ENCODE measurements at places on chromosomes 1 and 21.

DNA sequence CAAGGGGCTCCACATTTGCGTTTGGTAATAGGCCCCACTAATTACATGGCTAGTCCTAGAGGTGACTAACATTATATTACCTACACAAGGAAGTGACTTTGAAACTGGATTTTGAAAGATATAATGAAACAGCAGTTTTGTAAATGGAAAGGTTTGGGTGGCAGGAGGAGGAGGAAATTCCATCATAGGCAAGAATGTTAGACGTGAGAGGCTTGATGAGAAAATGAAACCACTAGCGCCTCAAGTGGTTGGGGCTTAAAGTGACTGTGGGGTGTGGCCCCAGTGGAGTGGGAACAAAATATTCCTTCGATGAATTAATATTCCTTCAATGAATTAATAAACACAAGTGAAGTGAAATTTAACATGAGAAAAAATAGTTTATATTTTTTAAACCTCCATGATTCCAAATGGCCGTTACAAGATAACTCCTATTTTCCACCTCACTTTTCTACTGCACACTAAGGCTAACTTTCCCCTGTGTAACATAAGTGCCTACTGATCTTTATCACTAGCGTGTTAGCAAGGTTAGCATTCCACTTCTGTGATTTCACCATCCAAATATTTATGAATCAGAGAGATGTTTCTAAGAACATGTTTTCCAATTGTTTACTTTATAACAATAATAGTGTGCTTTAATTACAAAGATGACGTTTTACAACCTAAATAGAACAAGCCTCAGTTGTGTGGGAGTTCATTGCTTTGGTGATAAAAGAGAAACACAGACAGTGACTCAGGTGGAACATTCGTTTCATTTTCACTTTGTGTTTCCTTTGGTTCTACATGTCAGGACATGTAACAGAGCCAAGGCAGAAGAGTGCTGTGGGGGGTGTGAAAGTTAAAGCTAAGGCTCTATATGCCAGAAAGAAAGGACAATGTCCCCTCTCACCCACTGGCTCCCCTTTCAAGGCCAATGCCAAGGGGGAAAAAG lies 12.5 kb upstream of the ATF3 start:
- DNase-seq, result no peak

GRCh38 chr1:3297756-3298155 lies 156.7 kb upstream of the ARHGEF16 start:
- DNase-seq, result no peak

DNA sequence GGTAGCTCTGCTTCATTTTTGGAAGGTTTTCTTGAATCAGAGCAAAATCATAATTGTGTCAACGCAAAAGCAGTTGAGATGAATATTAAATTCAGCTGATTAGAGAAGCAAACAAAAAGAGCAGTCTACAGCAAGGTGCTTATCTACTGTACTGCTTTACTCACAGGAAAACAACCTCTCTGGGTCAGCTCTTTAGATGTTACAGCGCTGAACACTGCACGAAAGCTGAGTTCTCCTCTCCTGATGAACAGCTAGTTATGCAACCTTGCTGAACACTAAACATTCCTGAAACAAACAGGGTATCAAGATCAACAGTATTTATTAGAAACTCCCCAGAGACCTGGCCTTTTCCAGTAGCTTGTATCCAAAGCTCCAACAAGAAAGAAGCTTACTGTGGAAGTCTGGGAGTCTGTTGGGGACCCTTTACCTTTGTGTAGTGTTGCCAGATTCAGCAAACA lies 41.3 kb downstream of the TBCE start:
- DNase-seq, result peak; percentile 20

- no peak for DNase-seq
These were observed 12.1 kb upstream of the SELENBP1 start for GRCh38 chr1:151384584-151384983.

DNA sequence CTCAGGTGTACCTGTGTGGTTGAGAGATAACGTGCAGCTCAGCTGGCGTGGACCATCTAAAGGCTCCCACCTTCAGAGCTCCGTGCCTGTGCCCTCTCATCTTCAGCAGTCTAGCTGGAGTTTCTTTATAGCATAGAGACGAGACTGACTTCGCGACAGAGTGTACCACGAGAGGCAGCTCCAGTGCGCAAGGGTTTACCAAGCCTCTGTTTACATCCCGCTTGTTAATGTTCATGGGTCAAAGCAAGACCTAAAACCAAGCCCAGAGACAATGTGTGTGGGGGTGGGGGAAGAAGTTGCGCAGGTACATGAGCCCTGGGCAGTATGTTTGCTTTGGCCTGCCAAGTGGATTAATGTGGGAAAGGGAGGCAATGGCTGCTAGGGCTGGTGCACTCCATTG lies 15.6 kb downstream of the RHOU start:
- DNase-seq, result no peak

GRCh38 chr1:33470495-33471012 lies 1.9 kb upstream of the ZSCAN20 start:
- peak; percentile 66 for DNase-seq

DNA sequence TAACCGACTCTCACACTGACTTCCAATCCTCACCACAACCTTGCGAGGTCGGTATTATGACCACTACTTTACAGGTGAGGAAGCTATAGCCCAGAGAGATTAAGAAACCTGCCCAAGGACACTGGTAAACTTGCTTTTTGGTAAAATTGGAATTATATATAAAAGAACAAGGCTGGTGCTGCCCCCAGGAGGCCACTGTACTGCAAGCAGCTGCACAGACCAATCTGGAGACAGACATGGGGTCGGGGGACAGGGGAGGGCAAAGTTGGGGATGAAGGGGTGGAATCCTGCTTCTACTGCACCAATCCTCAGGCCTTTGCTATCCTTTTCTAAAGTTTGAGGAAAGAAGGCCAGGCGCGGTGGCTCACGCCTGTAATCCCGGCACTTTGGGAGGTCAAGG lies 280.8 kb downstream of the SPATA17 start:
- DNase-seq, result no peak

Measured in activated CD8-positive, alpha-beta memory T cell treated with anti-CD3 and anti-CD28 coated beads, Interleukin-2, amount 50 U/mL, for 48 hours (primary cell).